ENCODE measurements at places on chromosomes 6 and 20. TPM values are rescaled to one million over a fixed set of nuclear protein-coding genes. Genes with fewer than 3 reads are reported as not detected.

GRCh38 chr6:74100719-74101287 is 404.8 kb downstream of the CD109 start:
- DNase-seq = no peak

DNA sequence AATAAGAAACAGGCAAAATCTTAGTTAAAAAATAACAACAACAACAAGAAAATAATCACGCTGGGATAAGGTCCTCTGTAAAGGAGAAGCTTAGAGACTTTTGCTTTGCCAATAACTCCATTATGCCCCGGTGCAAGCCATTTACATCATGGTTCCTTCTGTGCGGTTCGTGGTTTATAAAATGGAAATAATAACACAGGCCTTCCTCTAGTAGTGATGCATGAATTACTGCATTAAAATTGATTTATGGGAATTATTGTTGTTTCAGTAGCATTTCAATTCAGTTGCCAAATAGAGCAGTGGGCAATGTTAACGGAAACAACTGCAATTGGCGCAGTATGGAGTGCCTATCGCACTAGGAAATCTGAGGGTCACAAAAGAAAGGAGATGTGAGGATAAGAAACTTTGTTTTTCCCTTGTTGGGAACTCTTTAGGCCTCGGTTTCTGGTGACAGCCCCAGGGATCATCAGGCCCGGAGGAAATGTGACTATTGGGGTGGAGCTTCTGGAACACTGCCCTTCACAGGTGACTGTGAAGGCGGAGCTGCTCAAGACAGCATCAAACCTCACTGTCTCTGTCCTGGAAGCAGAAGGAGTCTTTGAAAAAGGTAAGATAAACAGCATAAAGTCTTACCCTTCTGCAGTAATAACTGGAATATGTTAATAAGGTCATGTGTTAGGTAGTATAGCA is 1.1 kb downstream of the CD109 start:
- DNase-seq = no peak

The LRFN2 gene
- total RNA-seq = not detected

The RCAN2 gene
- 11.7 TPM for total RNA-seq

The PTK6 gene
- 4.9 TPM for total RNA-seq

Data from upper lobe of right lung (tissue), 1 donor.